ENCODE measurements at places on chromosomes 13 and 19.

GRCh38 chr13:38630780-38631179 lies 56.1 kb upstream of the FREM2 start:
- DNase-seq: no peak

DNA sequence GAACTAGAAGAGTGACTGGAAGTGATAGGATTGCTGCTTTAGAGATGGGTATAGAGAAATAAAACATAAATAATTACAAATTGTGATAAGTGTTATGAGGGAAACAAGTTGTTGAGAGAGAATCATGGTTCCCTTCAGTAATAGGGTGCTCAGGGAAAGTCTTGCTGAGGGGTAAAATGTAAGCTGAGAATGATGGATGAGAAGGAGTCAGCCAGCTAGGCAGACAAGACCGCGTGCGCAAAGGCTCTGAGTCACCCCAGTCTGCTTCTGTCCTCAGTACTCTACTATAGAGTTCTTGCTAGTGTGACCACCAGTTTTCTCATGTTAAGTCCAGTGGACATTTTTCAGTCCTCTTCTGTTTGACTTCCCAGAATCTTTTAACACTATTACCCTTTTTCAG lies 39.5 kb downstream of the PCCA start:
- DNase-seq: no peak

DNA sequence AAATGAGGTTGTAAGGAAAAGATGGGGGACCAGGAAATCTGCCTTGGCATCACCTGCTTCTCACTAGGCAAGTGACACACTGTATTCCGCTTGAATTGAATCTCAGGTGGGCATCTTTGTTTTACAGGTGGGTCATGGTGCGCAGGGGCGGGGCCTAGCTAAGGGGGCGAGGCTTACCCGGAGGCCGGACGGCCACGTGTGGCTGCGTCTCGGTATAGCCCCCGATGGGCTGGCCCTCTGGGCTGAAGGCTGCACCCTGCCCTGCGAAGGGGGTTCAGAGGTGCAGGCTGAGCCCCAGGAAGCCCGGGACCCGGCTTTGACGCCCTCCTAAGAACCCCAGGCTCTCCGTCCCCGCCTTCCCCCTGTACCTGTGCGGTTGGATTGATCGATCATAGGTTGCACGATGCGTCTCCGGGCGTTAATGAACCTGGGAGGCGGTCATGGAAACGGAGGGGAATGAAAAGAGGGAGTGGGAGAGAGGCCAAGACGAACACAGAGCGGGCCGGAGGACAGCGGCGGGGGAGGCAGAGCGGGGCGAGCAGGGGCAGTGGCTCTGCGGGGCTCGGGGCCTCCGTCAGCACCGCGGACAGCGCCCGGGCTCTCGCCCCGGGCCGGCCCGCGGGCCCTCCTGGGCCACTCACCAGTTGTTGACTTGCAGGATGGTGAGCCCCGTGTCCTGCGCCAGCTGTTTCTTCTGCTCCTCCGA lies 12.5 kb downstream of the MEIS3 start:
- DNase-seq: no peak

DNA sequence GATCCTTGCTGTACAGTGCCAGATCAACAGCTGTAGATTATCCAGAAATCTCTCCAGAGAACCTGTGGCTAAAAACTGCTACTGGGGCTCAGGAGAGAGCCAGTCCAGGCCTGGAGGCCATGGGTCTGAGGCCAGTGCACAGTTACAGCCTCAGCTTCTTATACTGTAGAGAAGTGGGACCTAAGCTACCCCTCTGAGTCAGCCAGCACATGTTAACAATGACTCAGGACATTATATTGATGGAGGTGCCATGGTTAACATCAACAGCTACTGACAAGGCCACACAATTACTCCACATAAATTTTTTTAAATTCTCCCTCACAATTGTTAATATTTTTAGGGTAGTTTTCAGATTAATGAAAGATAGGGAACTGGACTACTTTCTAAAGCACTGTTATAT lies 138.5 kb downstream of the RBM26 start:
- DNase-seq: no peak

DNA sequence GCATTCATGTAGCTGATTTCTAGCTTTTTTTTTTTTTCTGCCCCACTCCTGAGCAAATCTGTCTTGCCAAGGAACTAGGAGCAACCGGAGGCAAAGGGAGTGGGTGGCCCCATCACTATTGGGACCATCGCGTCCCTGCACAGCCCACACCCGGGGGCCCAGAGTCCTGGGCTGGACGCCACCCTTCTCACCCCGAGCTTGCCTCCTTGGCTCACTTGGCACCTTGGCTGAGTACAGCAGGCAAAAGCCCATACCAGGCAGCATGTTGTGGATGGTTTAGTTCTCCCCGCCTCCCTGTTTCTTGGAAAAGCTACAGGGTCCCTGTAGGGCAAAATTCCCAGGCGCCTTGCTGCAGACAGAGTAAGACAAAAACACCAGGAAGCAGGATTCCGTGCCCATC lies 13.7 kb downstream of the SMIM24 start:
- DNase-seq: no peak

DNA sequence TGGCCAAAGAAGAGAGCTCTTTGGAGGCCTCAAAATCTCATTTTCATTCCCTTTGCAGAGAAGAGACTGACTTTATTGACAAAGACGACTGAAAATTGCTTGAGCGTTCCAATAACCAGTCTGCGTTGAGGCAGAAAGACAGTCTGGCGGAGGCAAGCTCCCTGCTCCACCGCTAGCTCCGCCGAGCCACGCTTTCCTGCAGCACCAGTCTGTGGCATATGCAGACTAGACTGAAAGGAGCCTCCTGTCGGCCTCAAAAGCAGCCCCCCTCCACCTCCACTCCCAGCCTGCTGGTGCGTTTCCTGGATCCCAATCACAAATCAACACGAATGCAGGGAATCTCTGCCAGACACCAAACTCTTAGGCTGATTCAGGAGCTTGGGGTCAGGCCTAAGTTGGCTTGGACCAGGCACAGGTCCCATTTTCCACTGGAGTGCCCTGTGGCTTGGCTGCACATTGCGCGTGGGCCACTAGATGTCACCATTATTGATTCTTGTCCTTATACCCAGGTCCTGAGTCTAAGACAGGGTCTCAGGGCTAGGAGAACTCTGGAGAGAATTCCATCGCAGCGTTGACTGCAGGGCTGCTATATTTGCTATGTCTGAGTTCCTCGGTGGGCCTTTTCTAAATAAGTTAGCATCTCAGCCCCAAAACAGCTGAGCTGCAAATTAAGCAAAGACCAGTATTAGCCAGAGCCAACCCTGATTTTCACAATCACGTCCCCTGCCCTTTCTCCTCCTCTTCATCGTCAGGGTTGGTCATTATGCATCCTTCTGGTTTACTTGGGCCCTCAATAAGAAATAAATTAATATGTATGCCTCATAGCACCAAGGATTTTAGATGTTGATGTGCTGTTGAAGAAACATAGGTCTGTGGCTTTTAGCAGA lies 5.2 kb upstream of the ZNF507 start:
- DNase-seq: peak; percentile 44

DNA sequence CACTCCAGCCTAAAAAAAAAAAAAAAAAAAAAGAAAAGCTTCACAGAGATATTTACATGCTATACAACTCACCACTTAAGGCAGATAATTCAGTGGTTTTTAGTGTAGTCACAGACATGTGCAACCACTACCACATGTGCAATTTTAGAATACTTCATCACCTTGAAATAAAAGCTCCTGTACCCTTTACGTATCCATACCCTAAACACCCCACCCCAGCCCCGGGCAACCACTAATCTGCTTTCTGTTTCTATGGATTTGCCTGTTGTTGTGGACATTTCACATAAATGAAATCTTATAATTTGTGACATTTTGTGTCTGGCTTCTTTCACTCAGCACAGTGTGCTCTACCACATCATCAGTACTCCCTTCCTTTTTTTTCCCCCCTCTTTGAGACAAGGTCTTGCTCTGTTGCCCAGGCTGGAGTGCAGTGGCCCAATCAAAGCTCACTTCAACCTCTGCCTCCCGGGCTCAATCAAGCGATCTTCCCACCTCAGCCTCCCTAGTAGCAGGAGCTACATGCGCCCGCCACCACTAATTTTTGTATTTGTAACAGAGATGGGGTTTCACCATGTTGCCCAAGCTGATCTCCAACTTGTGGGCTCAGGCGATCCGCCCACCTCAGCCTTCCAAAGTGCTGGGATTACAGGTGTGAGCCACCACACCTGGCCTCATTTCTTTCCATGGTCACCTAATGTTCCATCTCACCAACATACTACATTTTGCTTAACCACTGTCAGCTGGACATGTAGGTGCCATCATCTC lies 4.0 kb downstream of the DDX39A start:
- DNase-seq: no peak

- DNase-seq: no peak
These were observed 18.2 kb downstream of the IL17D start for GRCh38 chr13:20721454-20722357.

GRCh38 chr19:45345506-45345860 lies 4.9 kb downstream of the KLC3 start:
- DNase-seq: no peak

- DNase-seq: no peak
These were observed 14.9 kb upstream of the GPR18 start for GRCh38 chr13:99273128-99273527.

DNA sequence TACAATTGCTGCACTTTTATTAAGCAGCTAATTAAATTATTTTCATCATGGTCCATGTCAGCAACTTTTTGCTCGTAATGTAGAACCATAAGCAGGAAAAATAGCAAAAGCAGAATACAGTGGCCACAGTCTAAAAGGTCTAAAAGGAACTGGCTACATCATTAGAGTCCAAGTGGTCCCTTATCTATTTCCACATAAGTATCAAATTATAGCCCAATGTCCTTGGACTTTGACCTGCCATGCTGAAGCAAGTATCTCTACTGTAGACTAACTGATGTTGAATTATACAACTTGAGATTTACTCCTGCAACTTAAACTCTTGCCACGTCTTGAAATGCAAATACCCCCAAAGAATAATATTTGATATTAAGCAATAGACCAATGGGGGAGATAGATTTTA lies 68.8 kb downstream of the OXGR1 start:
- no peak for DNase-seq

DNA sequence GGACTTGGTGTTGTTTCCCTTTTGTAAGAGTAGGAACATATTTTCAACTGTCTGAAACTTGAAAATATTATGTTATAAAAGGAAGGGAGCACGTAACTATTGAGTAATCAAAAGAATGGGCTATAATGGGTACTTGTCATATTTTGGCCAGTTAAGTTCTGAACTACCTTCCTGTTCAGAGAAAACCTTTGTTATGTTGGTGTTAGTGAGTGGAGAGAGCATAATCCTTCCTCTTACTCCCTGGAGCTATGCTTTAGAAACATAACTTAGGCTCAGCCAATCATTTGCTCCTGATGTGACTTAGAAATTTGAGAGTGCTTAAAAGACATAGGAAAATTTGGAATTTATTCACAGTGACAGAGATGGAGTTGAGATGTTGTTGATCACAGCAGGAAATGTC lies 482.5 kb upstream of the SPRY2 start:
- DNase-seq: no peak

- no peak for DNase-seq
These were observed 17.6 kb upstream of the RASA3 start for GRCh38 chr13:114149774-114150740.

DNA sequence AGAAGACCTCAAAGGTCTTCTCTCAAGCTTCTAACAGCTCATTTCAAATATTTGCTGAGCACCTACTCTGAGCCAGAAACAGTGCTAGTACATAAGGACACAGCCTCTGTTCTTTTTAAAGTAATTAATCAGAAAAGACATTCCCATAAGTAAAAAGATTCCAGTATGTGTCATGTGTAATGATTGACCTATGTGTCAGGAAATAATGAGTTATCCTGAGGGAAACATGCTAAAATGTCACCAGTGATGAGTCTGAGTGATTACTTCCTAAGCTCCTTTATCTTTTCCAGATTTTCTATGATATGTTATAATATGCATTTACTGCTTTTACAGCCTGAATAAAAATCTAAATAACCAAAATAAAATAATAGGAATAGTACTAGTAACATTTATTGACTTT lies 107.6 kb downstream of the SLC25A15 start:
- DNase-seq: no peak

- DNase-seq: peak; percentile 89
These were observed 11.8 kb upstream of the CSNK1G2 start for GRCh38 chr19:1929021-1929742.

- DNase-seq: no peak
These were observed 3.6 kb downstream of the CDC42EP5 start for GRCh38 chr19:54469496-54469934.

DNA sequence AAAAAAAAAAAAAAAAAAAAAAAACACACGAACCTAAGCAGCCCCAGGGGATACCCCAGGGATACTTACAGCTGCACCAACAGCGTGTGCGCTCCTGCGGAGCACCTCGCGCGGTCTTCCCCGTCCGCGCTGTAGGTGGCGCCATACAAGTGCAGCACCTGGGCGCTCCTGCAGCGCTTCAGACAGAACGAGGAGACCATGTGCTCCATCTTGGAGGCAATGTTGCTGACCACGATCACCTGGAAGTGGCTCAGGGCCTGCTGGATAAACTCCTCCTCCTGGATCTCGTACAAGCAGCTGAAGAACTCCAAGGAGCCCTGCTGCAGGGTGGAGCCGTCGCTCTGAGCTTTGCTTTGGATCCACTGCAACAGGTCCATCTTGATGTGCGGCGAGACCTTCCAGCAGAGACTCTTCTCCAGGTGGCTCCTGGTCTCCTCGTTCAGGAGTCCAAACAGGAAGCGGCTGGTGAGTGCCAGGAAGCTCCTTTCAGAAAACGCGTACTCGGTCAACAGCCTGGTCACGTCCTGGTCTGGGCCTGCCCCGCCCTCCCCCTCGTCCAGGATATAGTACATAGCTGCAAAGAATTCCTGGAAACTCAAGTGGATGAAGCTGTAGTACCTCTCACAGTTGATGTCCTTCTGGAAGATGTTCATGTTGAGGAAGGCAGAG lies 14.5 kb downstream of the NLRP12 start:
- no peak for DNase-seq

- DNase-seq: no peak
These were observed 10.1 kb downstream of the B3GLCT start for GRCh38 chr13:31209841-31210210.

DNA sequence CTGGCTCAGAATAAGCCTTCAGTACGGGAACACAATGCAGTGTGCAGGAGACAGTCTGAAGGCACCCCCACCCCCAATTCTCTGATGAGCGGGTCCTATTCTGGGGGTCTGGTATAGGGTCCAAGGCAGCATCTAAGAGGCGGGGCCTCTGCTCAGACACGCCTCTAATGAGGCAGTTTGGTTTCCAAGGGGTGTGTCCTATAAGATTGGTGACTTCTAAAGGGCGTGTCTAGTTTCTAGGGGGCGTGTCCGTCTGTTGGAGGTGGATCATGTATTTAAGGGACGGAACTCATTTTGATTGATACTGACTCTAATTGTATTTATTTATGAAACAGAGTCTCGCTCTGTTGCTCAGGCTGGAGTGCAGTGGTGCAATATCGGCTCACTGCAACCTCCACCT lies 8.7 kb downstream of the FIZ1 start:
- DNase-seq: peak; percentile 44

GRCh38 chr19:51124729-51125128 lies at the start of gene SIGLEC9:
TSS of gene SIGLEC9 (plus strand) at chr19:51124906. CDS start at chr19:51124975, 69 bp downstream.
- DNase-seq: no peak
